GM18507 (cell line): ENCODE measurements at places on chromosomes 4 and X.

DNA sequence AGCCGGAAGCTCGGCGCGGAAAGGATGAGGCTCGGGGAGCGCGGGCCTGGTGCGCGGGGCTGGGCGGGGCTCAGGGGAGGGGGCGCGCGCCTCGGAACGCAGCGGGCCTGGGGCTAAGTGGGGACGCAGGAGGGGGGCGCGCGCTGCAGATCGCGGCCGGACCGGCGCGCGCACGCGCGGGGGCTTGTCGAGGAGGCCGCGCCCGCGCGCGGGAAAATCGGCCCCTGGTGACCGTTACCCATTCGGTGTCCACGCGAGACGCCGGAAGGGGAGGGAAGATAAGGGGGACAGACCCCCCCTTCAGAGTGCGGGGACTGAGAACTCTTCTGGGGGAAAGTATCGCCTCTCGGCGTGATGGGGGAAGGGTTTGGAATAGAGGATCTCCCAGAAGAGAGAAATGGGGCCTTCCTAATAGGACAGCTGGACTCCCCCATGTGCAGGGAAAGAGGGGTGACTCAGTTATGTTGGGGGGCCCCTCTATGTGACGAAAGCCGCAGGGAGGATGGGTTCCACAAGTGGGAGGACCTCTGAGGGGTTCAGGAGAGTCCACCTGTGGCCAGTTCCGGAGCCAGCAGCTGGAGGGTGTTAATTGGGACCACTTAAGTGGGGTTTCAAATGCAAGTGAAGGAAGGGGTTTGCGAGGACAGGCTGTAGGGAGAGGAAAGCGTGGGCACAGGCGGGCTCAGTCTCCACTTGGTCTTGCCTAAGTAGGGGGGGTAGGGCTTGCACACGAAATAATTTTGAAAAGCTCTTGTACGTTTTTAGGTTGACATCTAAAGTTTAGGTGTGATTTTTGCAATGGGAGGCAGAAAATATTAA lies 584 bp downstream of the SUV39H1 start:
- DNase-seq, result no peak

DNA sequence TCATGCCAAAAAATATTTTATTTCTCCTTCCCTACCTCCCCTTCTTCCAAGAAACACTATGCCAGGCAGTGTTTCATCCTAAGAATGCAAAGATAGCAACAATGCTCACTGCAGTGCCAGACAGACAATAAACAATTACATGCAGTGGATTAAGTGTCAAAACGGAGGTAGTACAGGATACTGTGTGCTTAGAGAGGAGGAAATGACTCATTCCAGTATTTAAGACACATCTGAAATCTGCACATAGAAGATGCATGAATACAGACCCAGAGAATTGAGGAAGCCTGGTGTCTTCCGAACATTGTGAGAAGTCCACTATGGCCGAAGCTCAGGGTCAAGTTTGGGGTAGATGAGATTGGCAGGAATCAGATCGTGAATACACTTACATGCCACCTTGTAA lies 326.4 kb downstream of the PPP3CA start:
- no peak for DNase-seq

DNA sequence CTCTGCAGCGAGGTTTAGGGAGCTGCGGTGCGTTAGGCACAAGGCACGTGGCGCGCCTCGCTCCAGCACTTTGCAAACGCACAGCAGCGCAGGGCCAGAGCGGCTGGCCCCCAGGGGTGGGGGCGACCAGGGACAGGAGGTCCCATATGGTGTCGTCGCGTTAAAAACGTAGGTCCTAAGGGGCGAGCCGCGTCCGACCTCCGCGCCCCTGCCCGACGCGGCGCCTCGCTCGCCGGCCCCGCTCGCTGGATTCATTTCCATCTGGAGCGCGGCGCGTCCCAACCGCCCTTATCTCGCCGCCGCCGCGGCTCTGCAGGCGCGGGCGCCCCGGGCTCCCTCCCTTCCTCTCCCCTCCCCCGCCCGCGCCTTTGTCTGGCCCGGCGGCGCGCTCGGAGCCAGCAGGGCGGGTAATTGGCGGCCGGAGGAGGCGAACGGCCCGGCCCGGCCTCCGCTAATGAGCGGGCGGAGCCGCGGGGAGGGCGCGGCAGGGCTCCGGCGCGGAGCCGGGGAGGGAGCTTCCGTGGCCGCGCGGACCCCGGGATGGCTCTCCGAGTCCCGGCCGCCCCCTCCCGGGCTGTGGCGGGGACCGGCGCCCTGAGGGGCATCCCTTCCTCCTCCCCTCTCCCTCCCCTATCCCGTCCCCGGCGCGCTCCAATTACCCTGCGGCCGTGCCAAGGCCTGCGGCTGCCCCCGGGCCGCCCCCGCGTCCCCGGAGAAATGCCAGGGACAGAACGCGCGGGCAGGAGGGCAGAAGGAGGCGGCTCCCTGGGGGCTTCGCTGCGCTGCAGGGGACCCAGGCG lies 409.0 kb downstream of the BCOR start:
- no peak for DNase-seq

DNA sequence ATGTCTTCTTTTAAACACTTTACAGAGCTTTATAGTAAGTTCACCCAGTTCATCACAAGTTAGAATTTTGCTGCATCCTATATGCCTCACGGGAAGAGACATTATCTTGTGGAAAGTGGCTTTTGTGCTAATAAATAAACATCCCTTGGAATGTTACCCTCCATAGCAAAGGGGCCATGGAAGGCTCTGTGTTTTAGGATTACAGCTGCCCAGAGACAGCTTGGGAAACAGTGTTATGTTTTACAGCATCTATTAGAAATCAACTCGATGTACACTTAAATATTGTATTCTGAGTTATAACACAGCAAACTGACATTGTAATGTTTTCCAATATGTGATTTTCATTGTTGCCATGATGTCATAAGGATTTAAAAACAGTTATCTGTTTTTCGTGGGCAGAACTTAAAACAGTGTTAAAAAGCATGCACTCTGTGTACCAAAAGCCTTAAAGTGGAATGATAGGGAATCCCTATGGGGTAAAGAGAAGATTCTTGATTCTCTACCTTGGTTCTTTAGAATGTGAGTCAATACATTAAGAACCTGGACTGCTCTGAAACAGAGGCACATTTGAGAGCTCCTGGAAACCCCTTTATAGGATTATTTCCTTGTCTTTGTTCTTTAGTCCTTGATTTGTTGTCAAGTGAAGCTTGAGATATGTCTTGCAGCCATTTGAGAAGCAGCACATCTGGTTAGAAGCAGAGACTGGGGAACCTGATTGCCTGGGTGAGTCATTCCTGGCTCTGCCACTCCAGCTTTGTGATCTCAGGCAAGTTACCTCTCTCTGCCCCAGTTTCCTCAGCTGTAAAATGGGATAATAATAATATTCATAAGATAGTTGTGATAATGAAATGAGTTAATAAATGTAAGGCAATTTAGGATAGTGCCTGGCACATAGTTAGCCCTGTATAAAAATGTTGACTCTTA lies 41.6 kb downstream of the ARHGAP10 start:
- no peak for DNase-seq

DNA sequence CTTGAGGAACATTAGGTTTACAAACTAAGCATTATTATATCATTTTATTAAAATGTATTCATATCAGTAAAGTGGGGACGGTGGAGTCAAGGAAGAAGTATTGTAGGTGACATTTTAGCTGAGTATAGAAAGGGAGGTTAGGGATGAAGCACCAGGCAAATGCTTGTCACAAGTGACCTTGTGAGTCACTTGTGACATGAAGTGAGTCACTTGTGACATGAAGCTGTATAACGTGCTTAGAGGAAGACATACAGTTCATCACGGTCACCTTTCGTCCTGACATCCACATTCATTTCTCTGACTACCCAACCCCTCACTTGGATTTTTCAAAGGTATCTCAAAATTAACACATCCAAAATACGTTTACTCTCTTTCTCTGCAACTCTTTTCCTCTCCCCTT lies 1034.8 kb downstream of the DMD start:
- DNase-seq, result no peak

DNA sequence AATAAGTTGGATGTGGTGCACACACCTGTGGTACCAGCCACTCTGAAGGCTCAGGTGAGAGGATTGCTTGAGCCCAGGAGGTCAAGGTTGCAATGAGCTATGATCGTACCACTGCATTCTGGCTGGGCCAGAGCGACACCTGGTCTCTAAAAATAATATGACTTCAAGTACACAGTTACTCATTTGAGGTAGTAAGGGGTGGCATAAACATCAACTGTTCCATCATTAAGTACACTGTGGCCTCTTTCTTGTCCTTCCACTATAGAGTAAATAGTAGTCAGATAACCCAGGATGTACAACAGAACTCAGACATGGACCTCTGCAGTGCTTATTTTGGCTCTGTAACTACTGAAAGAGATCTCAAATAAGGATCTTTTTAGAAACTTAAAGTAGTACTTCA lies 10.6 kb downstream of the FAM9B start:
- DNase-seq, result no peak

DNA sequence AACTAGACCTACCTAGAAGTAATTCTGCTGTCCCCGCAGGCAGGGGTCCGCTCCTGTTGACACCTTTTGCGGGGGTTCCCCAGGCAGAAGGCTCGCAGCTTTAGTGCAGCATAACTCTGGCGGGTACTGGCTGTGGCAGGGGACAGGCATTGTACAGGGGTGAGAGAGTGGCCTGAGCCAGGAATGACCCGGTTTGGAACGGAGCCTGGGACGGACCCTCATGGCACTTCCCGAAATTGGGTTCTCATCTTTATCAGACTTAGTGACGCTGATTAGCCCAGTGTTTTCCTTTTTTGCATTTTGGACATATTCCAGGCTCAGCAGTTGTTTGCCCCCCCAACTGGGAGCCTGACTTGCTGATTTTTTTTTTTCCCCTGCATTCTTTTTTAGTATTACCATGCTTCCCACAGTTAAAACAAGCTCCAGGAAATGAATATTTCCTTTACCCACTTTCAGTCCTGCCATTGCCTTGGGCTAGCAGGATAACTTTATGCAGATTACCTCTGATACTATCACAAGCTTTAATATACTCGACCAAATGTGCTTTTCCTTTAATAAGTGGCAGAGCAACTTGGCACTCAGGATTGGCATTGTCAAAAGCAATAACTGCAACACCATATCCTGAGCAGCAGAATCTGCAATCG lies 55.8 kb upstream of the WDR1 start:
- no peak for DNase-seq
